ENCODE measurements at places on chromosomes 13 and 19.

DNA sequence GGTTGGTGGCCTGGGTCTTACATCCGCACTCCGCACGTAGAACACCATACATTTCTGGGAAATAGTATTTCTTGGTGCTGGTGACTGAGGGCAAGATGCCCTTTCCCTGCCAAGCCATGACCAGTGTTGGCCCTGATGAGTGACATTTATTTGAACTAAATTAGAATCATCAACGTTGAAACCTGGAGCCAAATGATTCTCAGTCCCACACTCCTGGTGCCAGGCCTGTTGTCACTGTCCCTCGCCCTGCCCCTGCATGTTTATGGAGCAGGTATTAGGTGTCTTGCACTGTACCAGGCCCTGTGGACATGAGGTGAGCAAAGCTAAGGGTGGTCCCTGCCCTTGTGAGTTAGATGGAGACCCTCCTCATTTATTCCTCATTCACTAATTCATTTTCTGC, 5.8 kb downstream of the CHST8 start:
- no peak for DNase-seq

DNA sequence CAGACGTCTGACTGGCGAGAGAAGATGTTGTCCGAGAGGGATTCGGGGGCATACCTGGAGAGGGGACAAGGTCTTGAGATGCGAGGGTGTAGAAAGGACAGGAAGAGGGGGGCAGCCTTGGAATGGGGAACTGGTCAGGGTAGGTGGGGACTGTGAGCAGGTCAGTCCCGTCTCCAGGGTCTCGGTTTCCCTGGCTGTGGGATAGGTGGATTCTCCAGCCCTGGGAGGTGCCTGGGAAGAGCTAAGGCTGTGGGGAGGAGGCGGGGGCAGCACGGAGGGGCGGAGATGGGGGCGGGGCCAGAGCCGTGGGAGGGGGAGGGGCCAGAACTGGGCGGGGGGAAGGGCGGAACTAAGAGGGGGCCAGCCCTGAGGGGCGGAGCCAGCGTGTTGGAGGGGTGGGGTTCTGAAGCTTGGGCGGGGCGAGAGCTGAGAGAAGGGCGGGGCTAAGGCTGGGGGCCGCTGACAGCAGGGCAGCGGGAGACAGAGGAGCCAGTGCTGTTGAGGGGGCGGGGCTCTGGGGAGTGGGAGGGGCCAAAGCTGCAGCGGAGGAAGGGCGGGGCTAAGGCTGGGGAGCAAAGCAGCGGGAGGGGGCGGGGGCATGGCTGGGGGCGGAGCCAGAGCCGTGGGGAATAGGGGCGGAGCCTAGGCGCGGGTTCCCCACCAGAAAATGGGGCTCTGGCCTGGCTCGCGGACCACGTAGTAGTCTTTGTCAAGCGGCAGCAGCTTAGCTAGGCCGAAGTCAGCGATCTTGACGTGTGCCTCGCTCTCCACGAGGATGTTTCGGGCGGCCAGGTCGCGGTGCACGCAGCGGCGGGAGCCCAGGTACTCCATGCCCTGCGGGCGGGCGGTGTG, 9.5 kb upstream of the INSL3 start:
- DNase-seq = peak; percentile 55

DNA sequence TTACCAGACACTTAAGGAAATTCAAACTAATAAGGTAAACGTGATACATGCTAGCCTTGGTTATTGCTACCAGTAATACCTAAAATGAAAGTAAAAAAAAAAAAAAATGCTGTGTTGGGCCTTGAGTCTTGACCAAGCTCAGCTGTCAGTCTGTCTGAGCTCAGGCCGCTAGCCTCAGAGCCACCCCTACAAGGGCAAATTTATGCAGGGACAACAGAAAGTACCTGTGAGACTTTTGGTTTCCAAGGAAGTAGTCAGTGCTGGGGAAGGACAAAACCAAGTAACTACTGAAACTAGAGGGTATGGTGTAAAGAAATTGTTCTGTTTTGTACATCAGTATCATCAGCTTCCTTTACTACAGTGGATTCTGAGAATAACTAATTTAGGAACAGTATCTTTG, 134.3 kb upstream of the SLITRK5 start:
- no peak for DNase-seq

DNA sequence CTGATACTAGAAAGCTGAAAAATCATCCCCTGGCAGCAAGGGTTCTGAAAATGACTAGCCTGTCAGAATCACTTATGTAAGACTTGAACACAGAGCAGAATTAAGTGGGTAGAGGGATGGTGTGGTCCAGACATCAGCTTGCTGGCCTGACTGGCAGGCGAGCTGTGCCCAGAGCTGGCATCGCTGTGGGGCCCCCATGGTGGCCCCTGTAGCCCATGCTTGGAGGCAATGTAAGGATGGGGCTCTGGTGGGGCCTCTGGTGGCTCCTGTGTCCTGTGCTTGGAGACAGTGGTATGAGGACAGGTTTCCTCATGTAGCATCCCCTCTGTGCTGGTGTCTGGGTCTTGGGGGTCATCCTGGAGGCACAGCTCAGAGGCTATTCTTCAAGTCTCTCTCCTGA, 332.1 kb downstream of the SHISA2 start:
- no peak for DNase-seq

DNA sequence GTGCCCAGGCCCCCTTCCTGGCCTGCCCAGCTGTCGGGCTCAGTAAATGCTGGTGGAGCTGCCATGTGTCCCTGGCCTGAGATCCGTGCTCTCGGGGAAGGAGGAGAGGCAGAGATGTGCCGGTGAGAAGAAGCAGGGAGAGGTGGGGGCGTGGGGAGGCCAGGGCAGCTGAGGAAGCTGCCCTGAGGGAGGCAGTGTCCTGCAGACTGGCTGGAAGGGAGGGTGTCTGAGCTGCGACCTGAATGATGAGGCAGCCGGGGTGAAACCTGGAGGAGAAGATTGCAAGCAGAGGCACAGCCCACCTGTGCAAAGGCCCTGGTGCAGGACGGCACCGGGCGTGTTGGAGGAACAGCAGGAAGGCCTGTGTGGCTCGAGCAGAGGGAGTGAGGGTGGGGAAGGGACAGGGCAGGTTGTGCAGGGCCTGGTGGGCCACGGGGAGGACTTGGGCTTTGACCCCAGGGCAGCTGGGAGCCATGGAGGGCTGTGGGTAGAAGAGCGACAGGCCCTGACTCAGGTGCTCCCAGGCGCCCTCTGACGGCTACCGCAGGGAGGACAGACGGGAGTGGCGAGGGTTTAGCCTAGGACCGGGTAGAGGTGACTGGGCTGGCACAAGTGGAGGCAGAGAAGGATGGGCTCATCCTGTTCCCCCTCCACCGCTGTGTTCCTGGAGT, 14.0 kb upstream of the CELF5 start:
- DNase-seq = peak; percentile 68

DNA sequence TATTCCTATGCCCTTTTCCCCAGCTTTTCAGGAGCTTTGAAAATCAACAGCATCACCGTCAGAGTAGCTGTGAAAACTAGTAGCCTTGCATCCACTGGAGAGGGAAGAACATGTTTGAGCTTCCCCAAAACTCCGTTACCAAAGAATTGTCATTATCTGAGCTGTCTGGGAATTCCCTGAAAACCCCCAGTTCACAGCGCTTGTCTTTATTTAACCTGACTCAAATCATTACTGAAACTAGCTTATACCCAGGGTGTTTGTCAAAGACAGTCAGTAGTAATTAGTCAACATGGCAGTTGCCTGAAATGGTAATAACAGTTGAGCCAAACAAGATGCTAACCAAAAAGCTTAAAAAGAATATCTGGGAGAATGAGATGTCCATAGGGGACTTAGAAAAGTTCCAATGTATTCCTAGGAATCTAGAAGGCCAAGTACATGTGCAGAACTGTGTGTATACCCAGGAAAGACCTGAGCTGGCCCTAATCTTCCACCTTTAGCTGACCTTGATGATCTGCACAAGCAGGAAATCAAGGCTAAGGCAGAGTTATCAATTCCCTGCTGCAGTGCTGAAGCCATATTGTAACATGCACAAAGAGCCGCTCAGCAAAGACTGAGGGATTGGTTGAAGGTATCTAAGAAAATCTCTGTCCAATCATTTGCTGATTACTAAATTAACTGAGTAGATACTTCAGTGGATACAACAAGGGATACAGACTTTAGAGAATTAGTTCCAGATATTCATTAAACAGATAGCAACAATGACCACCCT, 130.8 kb downstream of the KL start:
- no peak for DNase-seq

- no peak for DNase-seq
Observed at GRCh38 chr13:27117952-27118351, 53.7 kb downstream of the USP12 start.

GRCh38 chr19:45469945-45470761, 2.4 kb downstream of the FOSB start:
- DNase-seq = no peak

DNA sequence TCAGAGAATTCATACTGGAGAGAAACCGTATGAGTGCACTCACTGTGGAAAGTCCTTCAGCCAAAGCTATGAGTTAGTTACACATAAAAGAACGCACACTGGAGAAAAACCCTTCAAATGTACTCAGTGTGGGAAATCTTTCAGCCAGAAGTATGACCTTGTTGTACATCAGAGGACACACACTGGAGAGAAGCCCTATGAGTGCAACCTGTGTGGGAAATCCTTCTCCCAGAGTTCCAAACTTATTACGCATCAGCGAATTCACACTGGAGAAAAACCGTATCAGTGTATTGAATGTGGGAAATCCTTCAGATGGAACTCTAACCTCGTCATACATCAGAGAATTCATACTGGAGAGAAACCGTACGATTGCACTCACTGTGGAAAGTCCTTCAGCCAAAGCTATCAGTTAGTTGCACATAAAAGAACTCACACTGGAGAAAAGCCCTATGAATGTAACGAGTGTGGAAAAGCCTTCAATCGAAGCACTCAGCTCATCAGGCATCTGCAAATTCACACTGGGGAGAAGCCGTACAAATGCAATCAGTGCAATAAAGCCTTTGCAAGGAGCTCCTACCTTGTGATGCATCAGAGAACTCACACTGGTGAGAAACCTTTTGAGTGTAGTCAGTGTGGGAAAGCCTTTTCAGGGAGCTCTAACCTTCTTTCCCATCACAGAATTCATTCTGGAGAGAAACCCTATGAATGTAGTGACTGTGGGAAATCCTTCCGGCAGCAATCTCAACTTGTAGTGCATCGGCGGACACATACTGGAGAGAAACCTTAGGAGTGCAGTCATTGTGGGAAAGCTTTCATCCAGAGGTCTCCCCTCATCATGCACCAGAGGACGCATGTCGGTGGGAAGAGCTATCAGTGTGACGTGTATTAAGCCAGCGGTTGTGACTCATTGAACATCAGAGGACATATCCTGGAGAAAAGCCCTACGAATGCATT, 16.5 kb upstream of the ZNF8 start:
- DNase-seq = no peak

- no peak for DNase-seq
Observed at GRCh38 chr13:27524981-27525975, 74.9 kb upstream of the MTIF3 start.

GRCh38 chr19:4366666-4367335, 23.4 kb downstream of the MPND start:
- no peak for DNase-seq

DNA sequence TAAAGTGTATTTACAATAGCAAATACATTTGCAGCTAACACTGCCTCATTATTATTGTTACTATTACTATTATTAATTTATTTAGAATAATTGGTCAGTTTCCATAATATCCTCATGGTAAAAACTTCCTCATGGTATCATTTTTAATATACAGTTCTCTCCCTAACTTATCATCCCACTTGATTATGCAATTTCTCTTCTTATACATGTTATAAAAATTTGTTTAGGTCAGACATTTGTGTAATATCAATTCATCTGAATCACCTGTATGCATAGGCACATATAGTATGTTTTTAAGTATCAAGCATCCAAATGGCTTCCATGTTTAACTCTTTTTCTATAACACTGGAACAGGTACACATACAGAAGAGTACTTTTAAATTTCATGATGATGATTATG, 210.8 kb upstream of the STARD13 start:
- DNase-seq = no peak

GRCh38 chr13:70814684-70815083, 706.4 kb upstream of the KLHL1 start:
- no peak for DNase-seq

DNA sequence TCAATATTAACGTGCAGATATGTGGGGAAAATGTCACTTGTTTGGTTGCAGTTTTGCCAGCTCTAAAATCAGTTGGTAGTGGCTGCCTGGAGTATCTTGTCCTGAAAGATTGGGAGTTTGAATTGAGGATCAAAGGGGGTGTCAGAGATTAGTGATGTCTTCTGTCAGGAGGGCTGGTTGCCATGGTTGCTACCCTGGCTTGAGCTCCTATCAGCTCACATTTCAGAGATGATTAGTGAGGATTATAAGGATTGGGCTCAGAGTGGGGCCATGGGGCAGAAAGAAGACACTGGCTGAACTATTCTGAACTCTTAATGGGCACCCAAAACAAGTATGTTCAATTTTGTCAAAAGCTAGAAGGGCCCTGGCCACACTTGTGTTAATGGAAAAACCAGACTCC, 95.5 kb upstream of the RNF113B start:
- DNase-seq = no peak

DNA sequence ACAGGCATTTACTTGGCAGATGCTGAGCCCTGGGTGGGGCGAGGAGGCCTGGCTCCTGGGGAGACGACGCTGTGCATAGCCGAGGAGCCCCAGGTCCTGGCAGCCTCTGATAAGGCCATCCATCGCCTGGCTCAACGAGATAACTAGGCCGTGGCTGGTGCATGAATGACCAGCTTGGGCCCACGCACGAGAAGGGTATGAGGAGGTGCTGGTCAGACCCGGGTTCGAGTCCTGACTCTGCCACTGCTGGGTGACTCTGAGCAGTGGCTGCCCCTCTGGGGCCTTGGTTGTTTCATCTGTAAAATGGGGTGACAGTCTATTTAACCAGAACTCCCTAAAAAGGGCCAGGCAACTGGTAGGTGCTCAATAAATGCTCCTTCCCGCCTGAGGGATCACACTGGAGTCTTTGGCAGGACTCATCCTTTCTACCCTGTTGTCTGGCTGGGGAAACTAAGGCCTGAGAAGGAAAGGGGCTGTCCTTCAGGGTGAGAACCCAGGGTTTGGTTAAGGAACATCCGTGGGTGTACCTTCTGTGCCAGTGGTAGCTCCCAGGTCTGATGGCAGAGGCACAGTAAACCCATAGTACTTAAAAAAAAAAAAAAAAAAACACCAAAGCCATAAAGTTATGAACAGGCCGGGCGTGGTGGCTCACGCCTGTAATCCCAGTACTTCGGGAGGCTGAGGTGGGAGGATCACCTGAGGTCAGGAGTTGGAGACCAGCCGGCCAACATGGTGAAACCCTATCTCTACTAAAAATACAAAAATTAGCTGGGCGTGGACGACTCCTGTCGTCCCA, 8.1 kb upstream of the ARRDC2 start:
- DNase-seq = no peak

DNA sequence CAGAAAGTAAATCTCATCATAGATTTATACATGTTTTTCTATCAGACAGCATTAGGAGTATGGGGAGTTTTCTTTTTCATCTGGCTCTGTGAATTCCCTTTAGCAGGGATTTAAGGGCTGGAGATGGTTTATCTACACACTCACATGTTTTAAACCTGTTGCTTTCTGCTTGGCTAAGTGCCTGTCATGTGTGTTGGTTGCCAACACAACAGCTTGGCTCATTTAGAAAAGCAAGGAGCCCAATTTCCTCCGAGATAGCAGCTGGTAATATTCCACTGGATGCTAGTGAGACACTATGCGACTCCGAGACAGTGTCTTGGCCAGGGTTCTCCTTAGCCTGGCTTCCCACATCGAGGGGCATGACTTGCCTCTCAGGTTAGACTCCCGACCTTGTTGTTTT, 83.3 kb downstream of the KLF5 start:
- DNase-seq = no peak

GRCh38 chr19:14525729-14526128, 3.7 kb upstream of the TECR start:
- DNase-seq = no peak

- DNase-seq = no peak
Observed at GRCh38 chr13:113518076-113518803, 27.7 kb upstream of the DCUN1D2 start.

- DNase-seq = no peak
Observed at GRCh38 chr19:44566984-44567383, 37.5 kb upstream of the CEACAM20 start.

Data from stimulated activated CD8-positive, alpha-beta memory T cell treated with anti-CD3 and anti-CD28 coated beads, Interleukin-2, amount 100 ng/mL, for 48 hours (primary cell).